ENCODE measurements at places on chromosomes 11 and 22. TPM values are rescaled to one million over a fixed set of nuclear protein-coding genes. Genes with fewer than 3 reads are reported as not detected.

Gene PTPN5
- polyA plus RNA-seq = not detected

Gene OR8G1
- not detected for polyA plus RNA-seq

Gene KRTAP5-11
- not detected for polyA plus RNA-seq

Gene CHADL
- 0.30 TPM for polyA plus RNA-seq

Gene TRIM49
- polyA plus RNA-seq = not detected

Gene GNAZ
- polyA plus RNA-seq = 0.25 TPM

Gene SLC22A12
- not detected for polyA plus RNA-seq

Gene RIMBP3C
- polyA plus RNA-seq = 0.15 TPM

Gene ZNF215
- 5.6 TPM for polyA plus RNA-seq

Gene TRIM21
- 12.9 TPM for polyA plus RNA-seq

Gene SLC5A4
- not detected for polyA plus RNA-seq

All from GM23248 (cell line).